MG63 (cell line): ENCODE measurements at places on chromosomes 5 and 9. TPM values are rescaled to one million over a fixed set of nuclear protein-coding genes. Genes with fewer than 3 reads are reported as not detected.

The NTNG2 gene
- total RNA-seq, result 0.10 and 0.27 TPM in 2 replicates

The CMYA5 gene
- total RNA-seq, result 0.07 TPM in 1 of 2 replicates, not detected in the other

The LPAR1 gene
- 168 and 199 TPM in 2 replicates for total RNA-seq

The RIOK2 gene
- total RNA-seq, result 28.4 and 29.2 TPM in 2 replicates

The HINT2 gene
- 67.7 and 120 TPM in 2 replicates for total RNA-seq

The NOXA1 gene
- total RNA-seq, result not detected in 2 replicates

The CDC42SE2 gene
- total RNA-seq, result 23.6 and 29.9 TPM in 2 replicates

The AGTPBP1 gene
- 13.0 and 22.5 TPM in 2 replicates for total RNA-seq
